Left kidney (tissue), 8 donors: ENCODE measurements at places on chromosomes 1 and 21. TPM values are rescaled to one million over a fixed set of nuclear protein-coding genes. Genes with fewer than 3 reads are reported as not detected.

ST6GALNAC5 gene
- 3.0 TPM for polyA plus RNA-seq

FMN2 gene
- polyA plus RNA-seq: 6.9 TPM

- no peak for DNase-seq
Measured at GRCh38 chr1:193479187-193479586, 292.8 kb upstream of the B3GALT2 start.

SPRR2F gene
- polyA plus RNA-seq: not detected

GRCh38 chr21:34612557-34612956 lies 2.4 kb downstream of the RCAN1 start:
- DNase-seq: no peak

FCRL1 gene
- 0.05 TPM for polyA plus RNA-seq

DNA sequence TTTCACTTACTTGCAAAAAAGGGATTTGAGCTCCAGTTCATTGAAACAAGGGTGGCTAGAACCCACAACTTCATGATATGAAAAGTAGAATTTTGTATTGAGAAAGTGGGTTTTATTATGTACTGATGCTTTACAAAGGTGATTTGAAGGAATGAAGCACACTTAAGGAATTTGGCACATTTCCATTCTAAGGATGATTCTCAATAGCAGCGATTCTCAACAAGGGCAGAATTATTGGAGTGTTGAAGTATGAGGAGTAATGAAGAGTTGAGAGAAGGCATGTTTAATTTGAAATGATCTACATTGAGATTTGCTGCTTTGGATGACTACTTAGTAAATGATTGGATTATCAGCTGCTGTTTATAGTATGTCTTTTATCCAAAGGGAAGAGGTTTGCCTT lies 54.7 kb downstream of the FNBP1L start:
- DNase-seq: no peak

GRCh38 chr1:231817801-231818200 lies 191.2 kb downstream of the DISC1 start:
- no peak for DNase-seq
